ENCODE measurements at places on chromosomes 6 and 20. TPM values are rescaled to one million over a fixed set of nuclear protein-coding genes. Genes with fewer than 3 reads are reported as not detected.

The NKX2-2 gene
- total RNA-seq, result not detected

GRCh38 chr6:36314221-36315014 lies 22.3 kb downstream of the BNIP5 start:
- DNase-seq, result no peak

DNA sequence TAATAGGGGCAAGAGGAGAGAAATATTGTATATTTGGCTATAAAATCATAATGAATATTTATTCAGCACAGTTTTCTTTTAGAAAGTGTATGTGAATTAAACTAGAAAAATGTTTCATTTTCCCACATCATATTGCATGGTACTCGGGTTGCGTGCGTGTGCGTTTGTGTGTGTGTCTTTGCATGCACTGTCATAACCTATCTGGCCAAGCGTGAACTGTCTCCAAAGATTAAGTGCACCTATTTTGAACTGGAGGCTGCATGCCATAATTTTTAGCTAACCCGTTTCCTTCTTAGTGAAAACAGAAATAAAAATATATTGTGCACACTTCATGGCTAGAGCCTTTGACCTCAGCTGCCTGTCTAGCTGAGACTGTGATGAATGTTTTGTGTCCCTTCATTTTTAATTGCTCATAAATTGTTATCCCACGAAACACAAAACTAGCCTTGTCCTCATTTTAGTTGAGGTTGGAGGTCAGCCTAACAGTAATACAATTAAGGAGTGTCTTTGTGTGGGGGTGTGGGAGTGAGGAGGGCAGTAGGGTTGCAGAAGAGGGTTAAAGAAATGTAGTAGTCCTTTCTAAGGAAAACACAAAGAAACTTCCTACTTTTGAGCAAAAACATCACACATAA lies 336.1 kb upstream of the POU3F2 start:
- DNase-seq, result no peak

The C6orf58 gene
- total RNA-seq, result not detected

GRCh38 chr6:15739867-15740266 lies 77.0 kb upstream of the DTNBP1 start:
- DNase-seq, result no peak

The SLC25A27 gene
- 1.5 TPM for total RNA-seq

- DNase-seq, result no peak
Measured at GRCh38 chr6:7897461-7898192, 13.0 kb downstream of the TXNDC5 start.

DNA sequence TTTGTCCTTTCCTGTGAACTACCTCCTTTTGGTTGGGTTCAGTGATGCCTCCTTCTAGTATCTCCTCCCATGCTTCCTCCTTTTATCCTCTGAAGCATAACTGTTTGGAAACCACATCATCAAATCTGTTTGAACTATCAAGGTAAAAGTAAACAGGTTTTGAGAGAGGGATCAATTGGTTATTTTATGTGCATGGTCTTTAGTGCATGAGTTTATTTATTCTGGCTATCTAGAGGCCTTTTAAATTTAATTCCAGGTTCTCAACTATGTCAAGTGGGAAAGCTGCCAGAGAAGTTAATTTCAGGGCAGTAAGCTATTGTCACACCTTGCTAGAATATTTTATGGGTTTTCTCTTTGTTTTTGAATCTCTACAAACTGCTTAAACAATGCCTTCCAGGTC lies 54.1 kb downstream of the WASF1 start:
- DNase-seq, result no peak

DNA sequence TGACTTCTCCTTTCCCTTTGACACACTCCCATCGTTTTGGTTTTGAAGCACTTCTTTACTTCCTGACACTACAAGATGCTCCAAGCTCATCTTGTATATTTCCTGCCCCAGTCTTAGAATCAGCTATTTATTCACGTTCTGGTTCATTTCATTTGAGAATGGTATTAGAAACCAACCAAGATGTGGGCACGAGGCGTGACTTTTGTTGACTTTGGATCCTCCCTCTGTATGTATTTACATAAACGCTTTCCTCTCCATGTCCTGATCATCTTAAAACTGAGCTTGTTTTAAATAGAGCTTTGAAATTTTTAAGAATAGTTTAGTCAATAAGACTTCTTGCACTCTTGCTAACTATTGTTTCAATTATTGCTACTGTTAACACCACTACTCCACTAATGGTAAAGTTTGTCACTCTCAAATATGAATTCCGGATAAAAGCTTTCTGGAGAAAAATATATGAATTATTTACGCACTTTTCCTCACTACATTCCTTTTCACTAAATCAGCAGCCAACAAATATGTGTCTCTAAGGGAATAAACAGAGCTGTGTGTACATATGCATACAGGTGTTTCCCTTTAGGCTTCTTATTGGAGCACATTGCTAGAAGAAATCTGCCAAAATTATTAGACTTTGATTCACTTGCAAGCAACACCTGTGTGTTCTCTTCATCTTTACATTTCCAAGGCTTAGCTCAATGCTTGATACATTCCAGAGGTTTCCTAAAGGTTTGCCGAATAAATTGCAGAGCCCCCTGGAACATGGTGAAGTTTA lies 77.3 kb upstream of the TMEM244 start:
- DNase-seq, result no peak

GRCh38 chr20:32050851-32051556 lies 1.0 kb upstream of the HCK start:
- DNase-seq, result no peak

- DNase-seq, result no peak
Measured at GRCh38 chr6:164534070-164534766, 775.2 kb downstream of the C6orf118 start.

DNA sequence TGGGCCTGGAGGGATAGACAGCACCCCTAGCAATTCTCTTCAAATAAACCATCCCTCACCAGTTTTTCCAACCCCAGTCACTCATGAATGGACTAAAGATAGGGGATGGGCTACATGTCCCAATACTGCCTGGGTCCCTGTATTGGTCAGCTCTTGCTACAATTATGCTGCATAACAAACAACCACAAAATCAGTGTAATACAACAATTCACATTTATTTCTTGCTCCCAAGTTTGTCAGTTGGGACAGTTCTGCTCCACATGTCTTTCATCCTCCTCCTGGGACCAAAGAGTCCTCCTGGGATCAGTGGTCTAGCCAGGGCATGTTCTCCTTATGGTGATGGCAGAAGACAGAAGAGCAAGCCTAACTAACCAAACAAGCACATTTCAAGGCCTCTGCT lies 91.7 kb upstream of the MYL9 start:
- no peak for DNase-seq

- no peak for DNase-seq
Measured at GRCh38 chr20:61673152-61673847, 392.4 kb downstream of the TAF4 start.

DNA sequence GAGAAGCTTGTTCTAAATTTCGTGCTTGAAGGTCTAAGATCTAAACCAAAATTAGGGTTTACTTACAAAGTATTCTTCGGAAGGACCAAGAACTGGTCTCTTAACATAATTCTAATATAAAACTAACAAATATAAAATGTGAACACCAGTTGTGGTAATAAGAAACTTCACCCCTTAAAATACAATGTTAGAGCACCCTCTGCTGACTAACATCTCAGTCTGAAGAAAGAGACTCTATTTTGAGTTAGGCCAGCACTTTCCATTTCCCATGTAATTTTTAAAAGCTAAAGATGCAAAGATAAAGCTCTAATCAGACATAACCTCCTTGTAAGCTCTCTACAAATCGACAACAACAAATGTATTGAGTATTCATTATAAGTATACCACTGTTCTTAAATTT lies 24.6 kb downstream of the ATG5 start:
- peak; percentile 49 for DNase-seq

DNA sequence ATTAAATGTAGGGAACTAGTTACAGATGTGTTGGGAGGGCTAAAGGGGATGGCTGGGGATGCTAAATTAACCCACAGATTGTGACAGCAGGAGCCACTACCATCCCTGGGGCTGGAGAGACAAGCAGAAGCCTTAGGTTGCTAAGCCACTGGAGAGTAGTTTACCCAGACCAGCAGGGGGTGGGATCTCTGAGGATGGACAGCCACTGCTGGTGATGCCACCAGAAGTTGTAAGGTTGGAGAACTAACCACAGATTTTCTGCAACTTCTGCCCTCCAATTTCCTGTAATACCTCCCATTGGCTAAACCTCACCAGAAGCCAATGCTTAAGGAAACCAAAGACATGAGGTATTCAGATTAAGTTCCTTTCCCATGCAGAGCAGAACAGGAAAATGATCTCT lies 139.6 kb upstream of the NOX3 start:
- no peak for DNase-seq

- no peak for DNase-seq
Measured at GRCh38 chr6:101478891-101479290, 85.4 kb downstream of the GRIK2 start.

GRCh38 chr6:137711972-137712371 lies 155.1 kb upstream of the TNFAIP3 start:
- no peak for DNase-seq

GRCh38 chr6:139597087-139597763 lies 222.8 kb upstream of the CITED2 start:
- DNase-seq, result no peak

The SMIM26 gene
- 78.7 TPM for total RNA-seq

The TCF21 gene
- not detected for total RNA-seq

- DNase-seq, result no peak
Measured at GRCh38 chr20:24608926-24609667, 139.7 kb downstream of the SYNDIG1 start.

The PPP1R3D gene
- total RNA-seq, result 5.1 TPM

GRCh38 chr6:65501045-65501444 lies 206.0 kb downstream of the EYS start:
- no peak for DNase-seq

The WFDC12 gene
- total RNA-seq, result not detected

- no peak for DNase-seq
Measured at GRCh38 chr6:78025502-78025901, 372.7 kb downstream of the MEI4 start.

DNA sequence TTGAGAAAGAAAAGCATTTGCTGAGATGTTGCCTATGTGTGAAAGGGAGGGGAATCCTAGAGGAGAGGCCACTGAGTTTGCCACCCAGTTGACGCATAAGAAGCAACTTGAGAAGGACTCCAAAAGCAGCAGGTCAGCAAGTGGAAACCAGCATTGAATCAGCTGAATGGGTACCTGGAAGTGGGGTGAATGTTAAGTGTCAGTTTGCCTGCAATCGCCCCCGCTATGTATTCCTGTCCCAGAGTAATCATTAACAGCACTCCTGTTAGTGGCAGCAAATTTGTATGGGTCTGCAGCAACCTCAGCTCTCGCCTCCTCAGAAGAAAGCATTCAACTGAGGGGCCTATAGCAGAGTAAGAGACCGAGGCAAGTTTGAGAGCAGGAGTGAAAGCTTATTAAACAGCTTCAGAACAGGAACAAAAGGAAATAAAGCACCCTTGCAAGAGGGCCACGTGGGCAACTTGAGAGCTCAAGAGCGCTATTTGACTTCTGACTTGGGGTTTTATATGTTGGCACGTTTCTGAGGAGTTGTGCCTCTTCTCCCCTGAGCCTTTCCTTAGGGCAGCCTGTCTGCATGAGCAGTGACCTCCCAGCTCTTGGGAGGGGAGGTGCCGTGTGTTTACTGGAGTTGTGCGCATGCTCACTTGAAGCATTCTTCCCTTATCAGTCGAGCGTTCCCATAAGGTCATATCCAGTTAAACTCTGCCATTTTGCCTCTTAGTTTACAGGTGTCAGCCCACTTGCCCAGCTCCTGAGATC lies 122.6 kb upstream of the PHACTR1 start:
- no peak for DNase-seq

GRCh38 chr20:43189554-43190331 lies at the start of gene PTPRT:
Gene PTPRT, minus strand, starts transcription at chr20:43189906. Its CDS starts 173 bp downstream, at chr20:43189733.
- DNase-seq, result no peak

- no peak for DNase-seq
Measured at GRCh38 chr6:7758456-7758855, 32.6 kb downstream of the BMP6 start.

The CLPSL1 gene
- total RNA-seq, result not detected

The SIRPG gene
- total RNA-seq, result 28.0 TPM

The STMN3 gene
- total RNA-seq, result 122 TPM

DNA sequence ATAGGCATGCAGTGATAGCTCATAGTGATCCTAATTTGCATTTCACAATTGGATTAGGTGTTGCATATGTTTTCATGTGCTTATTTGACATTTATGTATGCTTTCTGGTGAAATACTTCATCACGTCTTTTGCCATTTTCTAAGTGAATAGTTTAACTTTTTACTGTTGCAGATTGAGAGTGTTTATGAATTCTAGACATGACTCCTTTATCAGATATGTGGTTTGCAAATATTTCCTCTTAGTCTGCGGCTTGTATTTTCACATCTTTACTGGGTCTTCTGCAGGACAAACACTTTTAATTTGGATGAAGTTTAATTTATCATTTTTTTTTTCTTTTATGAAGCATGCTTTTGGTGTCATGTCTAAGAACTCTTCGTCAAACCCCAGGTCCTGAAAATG lies 39.2 kb downstream of the CCN2 start:
- no peak for DNase-seq

The LY86 gene
- 1.3 TPM for total RNA-seq

GRCh38 chr6:32623693-32624092 lies 13.5 kb upstream of the HLA-DQA1 start:
- DNase-seq, result no peak

GRCh38 chr6:155586090-155586489 lies 130.5 kb upstream of the NOX3 start:
- DNase-seq, result no peak

The DAAM2 gene
- not detected for total RNA-seq

DNA sequence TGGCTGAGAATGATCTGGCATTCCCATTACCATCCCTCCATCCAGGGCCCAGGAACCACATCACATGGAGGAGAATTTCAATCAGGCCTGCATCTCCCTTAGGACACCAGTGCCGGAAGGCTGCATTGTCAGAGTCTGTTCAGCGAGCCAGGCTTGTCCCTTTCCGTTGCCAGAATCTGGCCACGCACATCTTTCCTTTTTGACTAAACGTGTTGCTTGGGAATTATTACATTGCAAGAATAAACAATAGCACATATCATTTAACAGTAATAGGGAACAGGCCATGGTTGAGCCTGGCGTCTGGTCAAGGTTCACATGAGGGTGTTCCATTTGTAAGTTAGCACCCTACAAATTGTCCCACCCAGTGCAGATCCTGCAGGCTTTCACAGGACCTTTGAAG lies 42.8 kb downstream of the SOBP start:
- no peak for DNase-seq

The TRIM10 gene
- total RNA-seq, result not detected

- no peak for DNase-seq
Measured at GRCh38 chr20:51688600-51689244, 79.5 kb downstream of the ATP9A start.

The RIPOR2 gene
- total RNA-seq, result 123 TPM

The TAF4 gene
- 11.1 TPM for total RNA-seq

- no peak for DNase-seq
Measured at GRCh38 chr6:167647306-167647705, 179.4 kb upstream of the AFDN start.

The CDSN gene
- total RNA-seq, result not detected

- peak; percentile 71 for DNase-seq
Measured at GRCh38 chr6:149264629-149265028, 52.9 kb upstream of the TAB2 start.

GRCh38 chr6:158608221-158608620 lies 36.3 kb downstream of the DYNLT1 start:
- no peak for DNase-seq
